ENCODE measurements at places on chromosomes 7 and 10.

- DNase-seq, result no peak
These were observed 8.4 kb downstream of the VCL start for GRCh38 chr10:74006269-74006668.

GRCh38 chr7:27194686-27195379 lies 5.1 kb downstream of the HOXA13 start:
- DNase-seq, result no peak

DNA sequence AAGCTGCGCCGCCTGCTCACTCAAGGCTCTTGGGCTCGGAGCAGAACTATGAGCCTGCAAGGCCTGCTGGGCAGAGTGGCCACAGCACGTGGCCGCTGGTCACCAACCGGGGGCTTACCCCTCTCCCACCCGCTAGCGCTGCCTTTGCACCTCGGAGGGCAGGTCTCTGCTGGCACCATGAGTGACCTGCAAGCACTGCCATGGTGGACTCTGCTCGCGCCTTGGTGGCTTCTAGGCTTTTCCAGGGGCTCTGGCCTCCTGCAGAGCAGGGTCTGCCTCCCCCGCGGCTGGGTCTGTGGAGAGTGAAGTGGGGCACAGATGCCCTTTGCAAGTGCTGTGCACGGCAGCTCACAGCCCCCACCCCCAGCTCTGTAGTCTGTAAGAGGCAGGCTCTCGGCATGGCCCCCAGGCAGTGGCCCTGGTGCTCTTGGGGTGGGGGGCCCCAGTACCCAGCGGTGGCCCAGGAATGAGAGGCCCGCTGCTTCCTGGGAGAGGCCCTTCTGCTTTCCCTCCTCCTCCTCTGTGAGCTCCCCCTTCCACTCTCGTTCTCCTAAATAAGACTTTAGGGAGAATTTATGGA lies 119.6 kb downstream of the INPP5A start:
- DNase-seq, result no peak

DNA sequence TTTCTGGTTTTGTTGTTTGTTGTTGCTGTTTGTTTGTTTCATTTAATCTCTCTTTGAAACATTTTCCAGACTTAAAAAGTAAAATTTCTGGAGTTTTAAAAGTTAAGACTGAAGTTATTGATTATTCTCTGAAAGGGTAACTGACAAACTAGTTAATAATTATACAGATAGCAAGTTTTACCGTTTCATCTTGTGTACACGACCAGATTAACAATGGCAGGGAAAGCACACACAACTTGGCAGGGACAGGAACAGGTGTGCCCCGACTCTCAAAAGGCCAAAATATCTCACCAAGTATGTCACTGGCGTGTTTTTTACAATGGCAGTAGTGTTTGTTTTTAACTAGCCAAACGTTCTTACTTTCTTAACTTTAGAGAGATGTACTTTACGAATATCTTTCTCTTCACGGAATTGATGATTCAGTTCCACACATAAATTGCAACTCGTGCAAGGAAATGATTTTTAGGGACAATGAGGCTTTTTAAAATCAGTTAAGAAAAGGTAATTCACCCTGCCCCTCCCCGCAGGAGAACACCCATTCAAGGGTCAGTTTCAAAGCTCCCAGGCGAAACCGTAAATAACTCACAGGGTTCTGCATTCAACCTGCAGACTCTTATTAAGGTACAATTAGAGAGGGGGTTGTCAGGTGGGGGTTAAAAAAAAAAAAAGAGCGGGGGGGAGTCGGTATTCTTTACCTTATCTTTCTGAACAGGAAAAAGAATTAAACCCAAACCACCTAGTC lies 3.5 kb downstream of the CTBP2 start:
- no peak for DNase-seq

GRCh38 chr7:91265693-91266066 lies 1.4 kb downstream of the FZD1 start:
- DNase-seq, result no peak

- DNase-seq, result no peak
These were observed 136.5 kb upstream of the NAMPT start for GRCh38 chr7:106421181-106421762.

DNA sequence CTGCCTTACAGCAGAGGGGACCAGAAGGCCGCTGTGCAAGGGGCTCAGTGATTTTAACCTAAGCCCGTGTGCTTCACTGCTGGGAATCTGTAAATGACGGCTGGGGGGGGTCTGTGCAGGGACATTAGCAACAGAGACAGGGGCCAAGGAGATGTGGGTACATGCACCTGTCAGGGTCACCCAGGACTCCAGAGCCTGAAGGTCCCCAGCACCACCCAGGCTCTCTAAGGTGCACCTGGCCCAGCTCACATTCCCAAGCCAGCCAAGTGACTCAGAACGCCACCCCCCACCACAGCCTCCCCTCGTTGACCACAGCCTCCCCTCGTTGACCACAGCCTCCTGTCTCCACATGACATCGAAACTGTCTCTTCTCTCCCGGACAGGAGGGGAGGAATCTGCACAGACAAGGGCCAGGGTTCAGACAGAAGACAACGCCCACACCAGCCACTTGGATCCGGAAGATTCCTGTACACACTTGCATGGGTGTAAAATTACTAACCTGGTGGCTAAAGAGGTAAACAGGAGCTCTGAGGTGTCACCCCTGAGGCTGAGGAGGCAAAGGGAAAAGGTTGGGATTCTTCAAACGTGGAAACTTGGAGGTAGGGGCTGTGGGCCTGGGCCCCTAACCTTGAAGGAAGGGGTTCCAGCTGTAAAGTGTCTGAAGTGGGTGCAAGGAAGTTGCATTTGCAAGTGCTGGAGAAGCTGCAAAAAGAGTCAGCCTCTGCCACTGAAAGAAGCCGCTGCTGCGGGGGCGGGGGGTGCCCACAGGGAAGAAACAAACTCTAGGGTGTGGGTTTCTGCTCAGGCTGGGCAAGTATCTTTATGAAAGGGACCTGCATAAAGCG lies 27.0 kb downstream of the CALML3 start:
- no peak for DNase-seq

DNA sequence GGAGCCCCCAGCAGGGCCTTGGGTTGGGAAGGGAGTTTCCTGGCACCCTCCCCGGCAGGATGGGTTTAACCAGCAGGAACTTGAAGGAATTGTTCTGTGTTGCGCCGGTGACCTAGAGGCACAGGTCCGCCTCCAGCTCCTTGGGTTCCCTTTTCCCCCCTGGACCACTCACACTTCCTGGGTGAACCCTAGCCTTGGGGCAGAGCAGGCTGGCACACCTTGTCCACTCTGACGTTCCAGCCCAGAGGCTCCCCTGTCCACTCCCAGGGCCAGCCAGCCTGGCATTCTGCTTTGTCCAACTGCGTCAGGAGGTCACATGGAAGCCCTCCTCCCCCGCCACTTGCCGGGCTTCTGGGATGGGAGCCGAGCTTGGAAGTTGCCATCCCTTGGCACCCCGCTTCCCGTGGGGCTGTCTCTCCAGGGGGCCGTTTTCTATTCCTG lies 25.8 kb downstream of the TMEM120A start:
- DNase-seq, result no peak
